Cerebellar cortex (tissue), 1 donor: ENCODE measurements at places on chromosomes 11 and 22.

DNA sequence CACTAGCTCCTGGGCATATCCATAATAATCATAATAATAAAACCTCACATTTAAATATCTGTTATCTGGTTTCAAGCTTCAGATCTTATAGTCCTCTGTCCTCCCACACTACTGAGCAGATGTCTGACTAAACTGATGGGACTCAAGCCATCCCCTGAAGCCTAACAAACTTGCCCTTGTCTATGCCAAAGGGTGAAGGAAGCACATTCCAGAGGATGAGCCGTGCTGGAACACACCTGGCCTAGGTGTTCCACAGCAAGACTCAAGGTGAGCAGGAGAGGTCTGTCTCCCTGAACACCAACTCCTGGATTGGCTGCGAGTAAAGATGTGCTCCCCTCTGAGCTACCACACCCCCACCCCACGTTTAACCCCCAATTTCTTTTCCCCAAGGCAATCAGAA, 14.7 kb downstream of the SCUBE2 start:
- DNase-seq = no peak

- no peak for DNase-seq
These were observed 37.5 kb downstream of the KIRREL3 start for GRCh38 chr11:126963115-126963514.

- DNase-seq = no peak
These were observed 327.7 kb downstream of the DLG2 start for GRCh38 chr11:85299258-85299942.

GRCh38 chr22:46409631-46410210, 74.2 kb downstream of the TRMU start:
- DNase-seq = no peak
